Renal cortex interstitium (tissue), 15 donors: ENCODE measurements at places on chromosomes 4 and X. TPM values are rescaled to one million over a fixed set of nuclear protein-coding genes. Genes with fewer than 3 reads are reported as not detected.

GRCh38 chr4:57182132-57182874, 72.1 kb upstream of the IGFBP7 start:
- no peak for DNase-seq

GRCh38 chr4:26475716-26476115, 14.6 kb downstream of the CCKAR start:
- DNase-seq: no peak

DNA sequence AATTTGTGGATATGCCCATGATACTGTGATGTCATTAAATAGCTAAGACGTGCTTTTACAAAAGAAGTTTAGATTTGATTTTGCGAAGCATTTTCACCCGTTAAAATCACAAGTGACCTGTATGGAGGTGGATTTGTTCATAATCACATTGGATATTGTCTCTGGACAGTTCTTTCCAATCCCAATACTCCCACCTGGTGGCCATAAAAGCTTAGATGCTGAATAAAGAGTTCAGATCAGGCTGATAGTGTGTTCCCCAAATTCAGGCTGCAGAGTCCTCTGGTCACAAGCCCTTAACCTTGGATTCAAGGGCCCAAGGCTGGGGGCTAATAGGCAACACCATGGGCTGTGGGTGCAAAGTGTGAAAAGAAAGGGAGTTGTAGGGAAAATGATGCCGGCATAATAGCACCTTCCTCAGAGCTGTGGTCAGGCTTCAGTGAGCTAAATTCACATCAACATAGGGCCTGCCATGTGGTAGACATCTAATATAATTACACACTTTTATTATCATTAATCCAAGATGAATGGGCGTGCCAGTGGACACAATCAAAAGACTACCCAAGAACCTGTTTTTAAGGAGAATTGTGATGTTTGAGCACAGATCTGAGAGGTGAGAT, 28.1 kb downstream of the SMIM43 start:
- no peak for DNase-seq

DNA sequence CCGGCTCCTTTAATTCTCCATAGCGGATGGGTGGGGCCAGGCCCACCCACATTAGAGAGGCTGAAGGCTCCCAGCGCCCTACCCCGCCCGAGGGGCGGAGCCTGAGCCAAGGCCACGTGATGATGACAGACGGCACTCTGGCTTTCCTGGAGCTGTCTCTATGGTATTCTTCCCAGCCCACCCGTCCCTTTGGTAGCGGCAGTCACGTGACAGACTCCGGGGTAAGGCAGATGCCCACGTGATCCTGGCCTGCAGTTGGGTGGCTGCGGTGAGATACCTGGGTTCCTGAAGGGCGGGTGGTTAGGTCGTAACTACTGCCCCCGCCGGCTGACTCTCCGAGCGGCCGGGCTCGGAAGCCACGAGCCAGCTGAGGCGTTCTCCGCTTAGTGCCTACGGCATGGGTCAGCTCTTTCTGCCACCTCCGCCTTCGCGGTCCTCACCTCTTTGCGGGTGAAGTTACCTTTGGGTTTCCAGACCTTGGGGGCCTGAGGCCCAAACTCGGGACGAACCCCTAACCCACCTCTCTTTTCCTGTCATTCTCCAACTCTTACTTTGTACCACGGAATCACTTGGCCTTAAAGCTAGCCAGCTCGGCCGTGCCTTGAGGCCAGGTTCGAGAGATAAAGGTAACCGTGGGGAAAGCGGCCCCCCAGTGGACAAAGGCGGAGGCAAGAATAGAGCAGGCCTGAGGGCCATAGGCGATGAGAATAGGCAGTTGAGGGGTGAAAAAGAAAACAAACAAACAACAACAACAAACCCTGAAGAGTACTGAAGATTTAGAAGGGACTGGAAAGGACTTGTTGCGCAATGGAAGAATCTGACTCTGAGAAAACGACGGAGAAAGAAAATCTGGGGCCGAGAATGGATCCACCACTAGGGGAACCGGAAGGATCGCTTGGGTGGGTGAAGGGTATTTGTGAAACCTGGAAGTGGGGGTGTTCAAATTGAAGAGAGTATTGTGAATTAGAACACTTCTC, at the start of gene RRAGB:
TSS of gene RRAGB (plus strand) at position 229 of the 977 bp plus-strand sequence. CDS start at position 808, 579 bp downstream.
- peak; percentile 85 for DNase-seq

DNA sequence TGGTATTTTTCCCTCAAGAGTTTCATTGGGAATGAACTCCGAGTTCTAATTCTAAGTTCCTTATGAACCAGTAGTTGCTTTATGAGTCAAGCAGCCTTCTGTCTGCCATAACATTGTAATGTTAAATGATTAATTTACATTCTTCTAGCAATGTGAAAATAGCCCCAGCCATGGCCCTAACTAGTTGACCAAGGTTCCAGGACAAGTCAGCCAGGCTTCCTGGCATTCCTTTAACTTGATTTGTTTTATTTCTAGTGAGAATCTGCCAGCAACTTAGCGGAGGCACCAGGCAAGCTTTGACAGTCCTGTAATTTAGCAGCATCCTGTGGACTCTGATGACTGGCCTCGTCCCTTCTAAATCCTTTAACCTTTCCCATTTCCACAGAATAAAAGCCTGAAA, 69.0 kb downstream of the GLRA2 start:
- no peak for DNase-seq

GRCh38 chr4:162131256-162131655, 32.5 kb downstream of the FSTL5 start:
- no peak for DNase-seq

GRCh38 chr4:75158451-75158850, 225.5 kb downstream of the PARM1 start:
- DNase-seq: no peak

DNA sequence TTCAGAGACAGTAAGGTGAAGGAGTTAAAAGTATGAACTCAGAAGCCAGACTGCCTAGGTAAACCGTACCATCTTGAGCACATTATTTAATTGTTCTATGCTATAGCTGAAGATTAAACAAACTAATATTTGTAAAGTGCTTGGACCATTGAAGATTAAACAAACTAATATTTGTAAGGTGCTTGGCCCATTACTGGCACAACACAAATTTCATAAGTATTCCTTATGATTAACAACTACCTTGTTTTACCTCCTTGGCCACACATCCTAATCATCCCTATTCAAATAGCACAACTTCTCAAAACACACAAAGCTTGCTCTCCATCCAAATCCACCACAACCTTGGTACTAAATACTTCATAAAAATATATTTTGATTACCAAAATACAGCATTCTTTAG, 137.0 kb downstream of the PPP3CA start:
- DNase-seq: no peak

DNA sequence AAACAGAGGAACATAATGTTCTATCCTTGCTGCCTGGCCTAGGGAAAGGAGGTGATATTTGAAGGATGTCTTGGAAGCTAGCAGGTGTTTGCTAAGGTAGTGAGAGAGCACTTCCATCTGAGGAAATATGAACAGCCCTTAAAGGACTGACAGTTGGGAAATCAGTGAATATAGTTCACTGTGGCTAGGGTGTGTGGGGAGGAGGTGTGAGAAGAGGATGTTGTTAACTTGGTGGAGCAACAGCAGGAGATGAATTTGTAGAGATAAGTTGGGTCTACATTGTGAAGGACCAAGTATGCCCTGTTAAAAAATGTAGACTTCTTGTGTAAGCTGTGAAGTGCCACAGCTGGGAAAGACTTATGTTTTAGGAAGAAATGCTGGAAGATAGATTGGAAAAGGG, 25.5 kb downstream of the TBC1D19 start:
- DNase-seq: no peak

DNA sequence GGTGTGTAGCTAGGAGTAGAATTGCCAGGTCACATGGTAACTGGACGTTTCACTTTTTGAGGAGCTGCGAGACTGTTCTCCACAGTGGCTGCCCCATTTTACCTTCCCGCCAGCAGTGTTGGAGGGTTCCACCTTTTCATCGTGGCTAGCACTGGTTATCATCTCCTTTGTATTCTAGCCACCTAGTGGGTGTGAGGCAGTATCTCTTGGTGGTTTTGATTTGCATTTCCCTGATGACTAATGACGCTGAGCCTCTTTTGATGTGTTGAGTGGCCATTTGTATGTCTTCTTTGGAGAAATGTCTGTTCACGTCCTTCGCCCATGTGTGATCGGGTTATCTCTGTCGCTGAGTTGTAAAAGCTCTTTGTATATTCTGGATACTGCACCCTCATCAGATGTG, 10.6 kb downstream of the ABCD1 start:
- no peak for DNase-seq

- no peak for DNase-seq
Measured at GRCh38 chrX:128287693-128288092, 235.5 kb upstream of the ACTRT1 start.

GRCh38 chr4:147361726-147362125, 119.2 kb upstream of the EDNRA start:
- DNase-seq: no peak

- DNase-seq: no peak
Measured at GRCh38 chrX:109294097-109294814, 187.6 kb downstream of the GUCY2F start.

DNA sequence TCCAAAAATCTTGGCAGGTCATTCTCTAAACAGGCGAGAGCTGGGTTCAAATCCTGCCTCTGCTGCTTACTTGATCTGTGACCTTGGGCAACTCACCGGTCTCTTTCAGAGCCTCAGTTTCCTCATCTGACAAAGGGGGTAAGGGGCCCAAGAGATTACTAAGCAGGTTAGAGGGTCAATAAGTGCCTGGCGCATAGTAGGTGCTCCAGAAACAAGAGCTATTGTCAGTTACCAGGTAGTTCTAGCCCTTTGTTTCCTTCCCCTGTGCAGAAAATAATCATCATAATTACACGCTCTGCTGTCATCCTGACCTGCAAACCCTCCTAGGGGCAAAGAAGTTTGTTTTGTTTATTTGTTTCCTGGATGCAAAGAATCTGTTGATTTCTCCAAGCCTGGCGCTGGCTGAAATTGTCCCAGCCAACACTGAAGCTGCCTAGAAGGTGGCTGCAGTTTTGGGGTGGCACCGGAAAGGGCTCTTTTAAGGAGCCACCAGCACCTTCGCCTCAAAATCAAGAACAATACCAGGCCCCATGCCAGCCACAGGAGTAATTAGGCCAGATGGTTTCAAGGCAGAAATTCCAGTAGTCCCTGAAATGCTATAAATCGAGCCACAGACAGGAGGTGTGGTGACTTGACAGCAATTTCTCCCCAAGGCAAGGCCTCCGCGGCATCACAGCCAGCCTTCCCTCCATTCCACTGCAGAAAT, 10.2 kb upstream of the KIAA0232 start:
- no peak for DNase-seq

- no peak for DNase-seq
Measured at GRCh38 chr4:146334862-146335449, 120.6 kb downstream of the REELD1 start.

DNA sequence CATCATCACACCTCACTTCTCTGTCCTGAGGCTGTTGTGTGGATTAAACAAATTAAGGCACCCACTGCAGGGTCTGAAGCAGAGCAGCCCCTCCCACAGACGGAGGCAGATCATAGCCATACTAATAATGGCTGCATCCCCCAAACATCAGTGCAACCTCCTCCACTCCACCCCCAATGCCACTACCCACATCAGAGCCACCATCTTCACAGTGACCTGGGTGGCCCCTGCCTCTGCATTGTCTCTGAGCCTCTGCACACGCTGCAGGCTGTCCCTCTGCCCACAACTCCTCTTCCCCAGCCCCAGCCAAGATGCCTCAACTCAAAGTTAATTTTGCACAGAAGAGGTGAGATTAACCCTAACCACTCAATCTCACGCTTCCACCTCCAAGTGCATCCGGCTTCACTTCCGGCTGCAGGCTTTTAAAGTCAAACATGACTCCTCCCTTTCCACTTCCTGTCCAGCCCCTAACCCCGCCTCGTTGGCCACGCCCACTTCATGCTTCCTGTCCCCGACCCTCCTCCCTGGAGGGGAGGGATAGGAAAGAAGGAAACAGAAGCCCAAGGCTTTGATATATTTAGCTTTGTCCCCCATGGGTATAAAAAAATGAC, 22.7 kb downstream of the JAKMIP1 start:
- no peak for DNase-seq

DNA sequence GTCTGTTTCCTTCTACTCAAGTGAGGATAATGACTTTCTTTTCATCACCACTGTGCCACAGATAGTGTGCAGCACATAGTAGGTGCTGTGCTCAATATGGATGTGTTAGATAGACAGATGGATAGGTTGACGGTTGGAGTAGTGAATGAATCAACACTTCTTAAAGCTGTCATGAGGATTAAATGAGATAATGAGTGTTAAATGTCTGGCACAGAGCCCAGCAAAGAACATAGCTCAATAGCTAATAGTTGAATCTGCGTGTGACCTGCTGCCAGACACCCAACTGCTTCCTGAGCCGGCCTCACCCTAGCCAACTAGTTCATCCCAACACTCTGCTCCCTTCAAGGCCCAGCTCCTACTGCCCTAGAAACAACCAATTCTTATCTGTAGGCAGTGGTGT, 67.7 kb upstream of the PJA1 start:
- no peak for DNase-seq

DNA sequence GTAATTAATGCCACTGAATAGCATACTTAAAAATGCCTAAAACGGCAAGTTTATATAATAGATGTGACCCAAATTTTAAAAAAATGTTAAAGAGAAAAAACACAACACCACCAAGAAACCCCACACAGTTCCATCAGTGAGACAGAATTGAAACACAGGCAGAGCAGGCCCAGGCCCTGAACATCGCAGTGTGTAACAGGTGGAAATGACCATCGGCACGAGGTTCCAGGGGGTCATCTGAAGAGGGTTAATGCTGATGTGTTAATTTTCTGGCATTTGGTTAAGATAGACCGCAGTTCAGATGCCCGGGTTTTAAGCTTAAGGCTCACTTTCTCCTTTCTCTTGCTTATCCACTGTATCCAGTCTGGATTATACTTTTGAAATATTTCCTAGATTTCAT, 66.8 kb downstream of the ANAPC4 start:
- DNase-seq: no peak

DNA sequence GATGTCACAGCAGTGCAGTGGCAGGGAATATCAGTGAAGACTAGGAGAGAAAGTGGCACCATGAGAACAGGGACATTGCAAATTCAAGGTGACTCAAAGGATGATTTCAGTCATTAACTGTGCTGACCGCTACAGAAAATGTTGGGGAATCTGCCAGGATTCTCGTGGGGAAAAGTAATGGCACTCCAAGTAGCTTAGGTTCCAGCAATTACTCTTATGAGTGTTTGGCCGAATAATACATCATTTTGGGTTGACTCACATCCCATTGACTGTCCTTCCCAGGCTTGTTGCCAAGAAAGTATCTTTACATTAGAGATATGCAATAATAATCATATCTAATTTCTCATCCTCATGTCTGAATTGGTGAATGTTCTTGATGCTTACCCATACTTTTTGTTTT, 1411.1 kb upstream of the PCDH7 start:
- no peak for DNase-seq

The SH3TC1 gene
- 24.4 TPM for polyA plus RNA-seq

The LETM1 gene
- polyA plus RNA-seq: 28.7 TPM

The RAB41 gene
- polyA plus RNA-seq: 0.72 TPM

The C1QTNF7 gene
- polyA plus RNA-seq: 24.5 TPM

The CSN1S1 gene
- polyA plus RNA-seq: not detected

The NDP gene
- polyA plus RNA-seq: 1.5 TPM

The SHOX gene
- polyA plus RNA-seq: 0.13 TPM

The TMSB15A gene
- polyA plus RNA-seq: 81.2 TPM

The PHEX gene
- polyA plus RNA-seq: 0.54 TPM
